ENCODE measurements at places on chromosomes 5 and 9.

GRCh38 chr5:111635916-111636570 lies 121.0 kb downstream of the NREP start:
- DNase-seq, result no peak

DNA sequence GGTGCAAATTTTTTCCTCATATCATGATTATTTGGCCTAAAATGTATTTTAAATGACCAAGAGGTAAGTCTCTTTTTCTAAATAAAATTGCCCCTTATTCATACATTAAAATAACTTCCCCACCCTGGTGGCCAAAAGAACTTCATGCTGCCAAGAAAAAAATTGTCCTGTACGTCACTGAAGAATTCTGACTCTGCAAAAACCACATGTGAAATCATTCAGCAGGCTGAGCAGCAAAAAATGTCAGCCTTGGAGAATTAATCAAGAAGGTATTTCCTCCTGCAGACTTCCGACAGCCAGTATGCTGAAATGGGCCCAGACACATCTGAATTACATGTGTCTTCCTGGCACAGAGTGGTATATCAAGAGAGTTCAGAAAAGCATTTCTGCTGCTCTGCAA lies 94.6 kb upstream of the HMHB1 start:
- no peak for DNase-seq

- DNase-seq, result no peak
Measured at GRCh38 chr9:28318515-28318914, 745.2 kb upstream of the C9orf72 start.

GRCh38 chr5:175895686-175896102 lies 24.3 kb downstream of the CPLX2 start:
- DNase-seq, result no peak

GRCh38 chr5:10289353-10289752 lies 18.3 kb downstream of the CMBL start:
- peak; percentile 82 for DNase-seq

DNA sequence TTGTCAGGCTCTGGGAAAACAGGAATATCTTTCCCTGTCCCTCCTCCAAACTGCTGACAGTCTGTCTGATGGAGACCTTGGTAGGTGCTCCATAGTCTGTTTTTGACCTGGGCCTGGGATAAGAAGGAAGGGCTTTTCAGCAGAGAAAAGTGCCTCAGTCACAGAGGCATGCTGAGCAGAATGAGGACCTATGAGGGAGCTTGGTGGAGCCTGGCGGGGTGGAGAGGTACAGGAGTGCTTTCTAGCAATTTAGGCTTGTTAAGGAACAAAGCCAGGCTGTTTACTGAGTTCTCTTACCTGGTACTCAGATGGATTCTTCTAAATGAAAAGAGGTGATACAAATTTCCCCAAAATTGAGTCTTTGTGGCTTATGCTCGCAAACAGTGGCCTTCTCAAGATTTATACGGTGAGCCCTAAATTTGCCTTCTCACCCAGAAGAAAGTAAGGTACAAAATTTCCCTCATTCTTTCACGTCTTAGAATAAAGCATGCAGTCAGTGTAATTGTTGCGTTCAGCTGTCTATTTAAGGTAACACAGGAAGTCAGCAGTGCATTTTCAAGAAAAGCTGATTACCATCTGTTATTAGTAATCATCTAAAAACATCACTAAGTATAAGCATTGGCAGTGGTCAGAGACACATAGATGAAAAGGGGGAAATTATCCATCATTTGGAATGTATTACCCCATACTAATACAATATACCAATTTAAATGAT lies 28.6 kb upstream of the IL13 start:
- no peak for DNase-seq

GRCh38 chr9:89225587-89225986 lies 47.0 kb upstream of the SHC3 start:
- DNase-seq, result no peak

DNA sequence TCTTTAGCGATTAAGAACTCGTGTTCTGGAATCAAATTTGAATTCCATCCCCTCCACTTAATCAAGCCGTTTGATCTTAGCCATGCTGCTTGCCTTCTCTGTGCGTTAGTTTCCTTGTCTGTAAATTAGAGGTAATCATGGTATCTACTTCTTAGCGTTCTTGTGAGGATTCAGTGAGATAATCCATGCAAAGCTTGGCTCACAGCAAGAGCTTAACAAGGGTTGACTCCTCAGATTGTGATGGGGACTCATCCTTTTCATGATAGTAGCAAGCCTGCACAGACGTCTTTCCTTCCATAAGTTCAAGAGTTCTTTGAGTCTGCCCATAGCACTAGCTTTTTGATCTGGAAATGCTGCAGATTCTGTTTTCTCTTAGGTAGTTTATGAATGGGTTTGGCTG lies 72.8 kb downstream of the TRIO start:
- no peak for DNase-seq

DNA sequence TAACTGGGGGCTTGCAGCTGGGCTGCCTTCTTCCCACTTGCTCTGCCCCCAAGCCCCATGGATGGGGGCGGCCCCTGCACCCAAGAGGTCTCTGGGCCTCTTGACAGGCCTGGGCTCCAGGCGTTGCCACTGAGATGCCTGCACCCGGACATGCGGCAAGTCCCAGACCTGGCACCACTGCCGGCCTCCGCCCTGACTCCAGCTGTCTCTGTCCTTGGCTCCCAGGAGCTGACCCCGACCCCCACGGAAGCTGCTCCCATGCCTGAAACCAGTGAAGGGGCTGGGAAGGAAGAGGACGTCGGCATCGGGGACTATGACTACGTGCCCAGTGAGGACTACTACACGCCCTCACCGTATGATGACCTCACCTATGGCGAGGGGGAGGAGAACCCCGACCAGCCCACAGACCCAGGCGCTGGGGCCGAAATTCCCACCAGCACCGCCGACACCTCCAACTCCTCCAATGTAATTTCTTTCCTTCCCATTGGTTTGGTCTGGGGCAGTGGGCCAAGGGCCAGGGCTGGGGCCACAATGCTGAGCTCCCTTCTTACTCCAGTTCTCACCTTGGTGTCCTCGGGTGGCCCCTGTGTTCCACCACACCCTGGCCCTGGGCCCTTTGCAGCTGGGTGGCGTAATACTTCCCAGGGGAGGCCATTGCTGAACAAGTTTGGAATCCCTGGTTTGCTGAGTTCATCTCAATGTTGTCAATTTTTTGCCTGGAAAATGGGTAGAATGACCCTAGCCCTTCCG lies 88.6 kb downstream of the COL5A1 start:
- no peak for DNase-seq

DNA sequence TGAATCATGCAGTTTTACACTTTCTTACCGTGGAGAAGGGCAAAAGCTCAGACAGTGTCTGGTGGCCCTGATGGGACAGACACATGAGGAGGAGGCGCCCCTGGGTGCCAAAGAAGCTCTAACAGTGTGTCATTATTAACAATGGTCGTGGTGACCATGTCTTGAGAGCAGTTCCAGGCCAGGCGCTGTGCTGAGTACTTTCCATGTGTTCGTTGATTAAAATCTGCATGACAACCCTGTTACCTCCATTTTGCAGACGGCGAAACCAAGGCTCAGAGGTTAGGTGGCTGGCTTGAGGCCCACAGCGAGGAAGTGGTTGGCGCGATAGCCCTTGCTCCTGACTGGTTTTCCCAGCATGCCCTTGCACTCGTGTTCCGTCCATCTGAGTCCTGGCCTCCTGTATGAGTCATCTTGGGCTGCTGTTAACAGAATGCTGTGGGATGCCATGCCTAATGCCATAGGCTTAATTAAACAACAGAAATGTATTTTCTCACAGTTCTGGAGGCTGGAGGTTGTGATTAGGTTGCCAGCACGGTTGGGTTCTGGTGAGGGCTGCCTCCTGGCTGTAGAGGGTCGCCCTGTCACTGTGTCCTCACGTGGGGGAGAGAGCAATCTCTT lies 92.0 kb downstream of the AMBP start:
- no peak for DNase-seq

DNA sequence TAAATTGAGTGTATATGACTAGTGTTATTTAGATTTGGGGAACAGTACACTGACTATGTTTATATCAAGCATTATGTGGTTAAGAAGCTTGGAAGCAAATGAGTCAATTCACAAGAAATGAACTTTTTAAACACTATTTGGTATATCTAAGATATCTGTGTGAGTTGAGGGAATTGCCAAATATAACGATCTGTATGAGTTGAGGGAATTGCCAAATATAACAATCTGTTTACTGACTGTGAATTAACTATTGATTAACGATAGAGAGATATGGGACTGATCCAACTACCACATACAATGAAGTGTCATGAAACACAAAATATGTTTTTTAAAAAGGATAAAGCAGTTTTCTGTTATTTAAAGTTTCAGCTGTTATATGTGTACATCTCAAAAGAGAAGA lies 301.4 kb downstream of the TENT4A start:
- no peak for DNase-seq

DNA sequence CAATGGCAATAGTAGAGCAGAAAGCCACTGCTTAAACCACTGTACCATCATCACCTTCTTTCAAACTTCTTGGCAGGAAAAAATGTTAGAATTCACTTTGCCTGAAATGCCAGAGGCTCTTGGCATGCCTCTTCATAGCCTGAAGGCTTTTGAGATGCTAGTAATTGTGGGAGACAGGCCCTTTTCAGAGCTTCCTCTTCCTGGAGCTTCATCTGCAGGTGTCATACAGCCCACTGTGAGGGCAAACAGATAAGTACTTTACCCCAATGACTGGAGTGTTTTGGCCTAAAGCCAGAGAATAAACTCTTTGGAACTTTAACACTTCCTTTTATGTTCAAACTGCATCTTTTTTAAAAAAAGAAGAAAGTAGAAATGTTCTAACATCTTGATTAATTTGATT lies 81.3 kb upstream of the TMEM171 start:
- DNase-seq, result no peak

DNA sequence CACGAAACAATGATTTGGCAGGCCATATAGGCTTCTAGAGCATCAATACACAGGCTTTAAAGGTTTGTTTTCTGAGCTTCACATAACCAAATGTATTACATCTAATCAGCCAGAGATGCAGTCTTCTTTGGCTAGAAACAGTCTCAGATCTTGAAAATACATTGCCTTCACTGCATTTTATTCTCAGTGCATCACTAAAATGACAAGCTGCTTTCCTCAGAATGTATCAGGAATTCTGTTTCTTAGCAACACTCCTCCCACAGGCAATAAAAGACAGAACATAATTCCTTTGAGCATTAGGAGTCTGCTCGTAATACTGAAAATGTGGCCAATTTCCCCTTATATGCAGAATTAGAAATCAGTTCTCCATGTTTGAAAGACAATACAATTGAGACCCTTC lies 36.9 kb downstream of the FEM1C start:
- DNase-seq, result no peak

- DNase-seq, result no peak
Measured at GRCh38 chr5:94217216-94217615, 401.2 kb downstream of the KIAA0825 start.

- DNase-seq, result no peak
Measured at GRCh38 chr9:34098307-34098706, 28.2 kb downstream of the DCAF12 start.

DNA sequence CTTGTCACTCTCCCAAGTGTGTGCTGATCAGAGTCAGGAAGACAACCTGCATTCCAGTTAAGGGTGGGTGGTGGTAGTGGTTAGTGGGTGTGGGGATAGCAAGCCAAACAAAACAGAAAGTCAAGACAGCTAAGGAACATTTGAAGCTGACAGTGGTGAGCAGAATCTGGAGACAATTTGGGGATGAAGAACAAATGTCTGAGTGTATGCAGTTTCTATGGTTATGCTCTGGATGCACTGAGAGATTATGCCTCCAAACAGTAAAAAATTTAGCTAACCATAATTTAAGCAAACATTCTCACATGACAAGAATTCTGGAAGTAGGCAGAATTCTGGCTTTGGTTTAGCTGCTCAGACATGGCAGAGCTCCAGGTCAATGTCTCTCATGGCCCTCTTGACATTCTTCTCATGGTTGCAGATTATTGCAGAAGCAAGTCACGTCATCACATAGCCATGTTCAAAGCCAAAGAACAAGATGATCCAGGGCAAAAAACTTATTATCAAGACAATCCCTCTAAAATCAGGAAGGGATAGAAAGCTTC lies 148.7 kb downstream of the LURAP1L start:
- DNase-seq, result no peak

DNA sequence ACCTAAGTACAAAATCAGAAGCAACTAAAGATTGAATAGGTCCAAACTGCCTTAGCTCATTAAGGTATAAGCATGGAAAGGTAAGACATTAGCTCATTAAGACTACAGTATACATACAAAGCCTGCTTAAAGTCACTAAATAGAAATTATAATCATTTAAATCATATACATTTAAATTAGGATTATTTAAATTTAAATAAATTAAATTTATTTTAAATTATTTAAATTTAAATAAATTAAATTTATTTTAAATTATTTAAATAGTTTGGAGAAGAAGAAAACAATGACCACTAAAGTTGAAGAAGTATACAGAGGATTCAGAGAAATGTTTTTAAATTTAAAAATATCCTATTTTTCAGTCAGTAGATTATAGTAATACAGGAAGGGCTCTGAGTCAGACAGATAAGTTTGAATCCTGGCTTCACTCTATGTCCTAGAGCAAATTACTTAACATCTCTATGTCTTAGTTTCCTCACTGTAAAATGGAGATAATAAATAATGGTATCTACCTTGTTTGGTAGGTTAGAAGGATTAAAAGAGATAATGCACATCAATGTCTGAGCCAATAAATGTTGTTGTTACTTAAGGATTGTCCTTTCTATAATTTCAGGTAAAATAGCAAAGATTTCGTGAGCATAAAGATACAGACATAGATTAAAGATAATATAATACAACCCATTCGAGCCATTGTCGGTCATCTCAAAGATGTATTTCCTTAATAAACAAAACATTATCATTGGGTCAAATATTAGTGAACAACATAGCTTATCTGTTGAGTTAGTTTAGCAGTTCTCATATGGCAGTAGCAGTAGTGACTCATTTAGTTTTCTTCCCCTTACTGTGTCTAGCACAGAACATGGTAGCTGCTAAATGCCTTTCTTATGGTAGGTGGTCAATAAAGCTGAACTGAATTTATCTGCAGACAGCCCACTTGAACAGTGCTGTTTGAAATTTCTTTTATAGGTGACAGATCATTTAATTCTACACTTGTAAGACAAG lies 100.6 kb downstream of the KIAA0825 start:
- no peak for DNase-seq

GRCh38 chr5:71600783-71601182 lies 13.6 kb downstream of the MCCC2 start:
- no peak for DNase-seq
